ENCODE measurements at places on chromosomes 2 and 18.

GRCh38 chr18:22872900-22873537, 60.1 kb upstream of the RBBP8 start:
- DNase-seq: no peak

DNA sequence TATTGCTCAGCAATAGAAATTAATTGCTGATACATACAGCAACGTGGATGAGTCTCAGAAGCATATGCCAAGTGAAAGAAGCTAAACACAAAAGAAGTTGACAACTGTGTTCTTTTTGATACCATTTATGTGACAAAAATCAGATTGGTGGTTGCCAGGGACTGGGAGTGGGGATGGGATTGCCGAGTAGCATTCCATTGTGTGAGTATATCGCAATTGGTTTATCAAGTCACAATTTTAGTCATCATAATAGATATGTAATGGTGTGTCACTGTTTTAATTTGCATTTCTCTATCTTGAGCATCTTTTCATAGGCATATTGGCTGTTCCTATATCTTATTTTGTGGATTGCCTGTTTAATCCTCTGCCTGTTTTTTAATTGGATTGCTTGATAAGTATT, 20.9 kb downstream of the STRADB start:
- DNase-seq: no peak

GRCh38 chr2:48722391-48722790, 33.1 kb downstream of the LHCGR start:
- DNase-seq: no peak

- no peak for DNase-seq
Measured at GRCh38 chr2:23708771-23709170, 218.2 kb downstream of the ATAD2B start.

- DNase-seq: no peak
Measured at GRCh38 chr18:72878561-72878960, 10.8 kb upstream of the NETO1 start.

DNA sequence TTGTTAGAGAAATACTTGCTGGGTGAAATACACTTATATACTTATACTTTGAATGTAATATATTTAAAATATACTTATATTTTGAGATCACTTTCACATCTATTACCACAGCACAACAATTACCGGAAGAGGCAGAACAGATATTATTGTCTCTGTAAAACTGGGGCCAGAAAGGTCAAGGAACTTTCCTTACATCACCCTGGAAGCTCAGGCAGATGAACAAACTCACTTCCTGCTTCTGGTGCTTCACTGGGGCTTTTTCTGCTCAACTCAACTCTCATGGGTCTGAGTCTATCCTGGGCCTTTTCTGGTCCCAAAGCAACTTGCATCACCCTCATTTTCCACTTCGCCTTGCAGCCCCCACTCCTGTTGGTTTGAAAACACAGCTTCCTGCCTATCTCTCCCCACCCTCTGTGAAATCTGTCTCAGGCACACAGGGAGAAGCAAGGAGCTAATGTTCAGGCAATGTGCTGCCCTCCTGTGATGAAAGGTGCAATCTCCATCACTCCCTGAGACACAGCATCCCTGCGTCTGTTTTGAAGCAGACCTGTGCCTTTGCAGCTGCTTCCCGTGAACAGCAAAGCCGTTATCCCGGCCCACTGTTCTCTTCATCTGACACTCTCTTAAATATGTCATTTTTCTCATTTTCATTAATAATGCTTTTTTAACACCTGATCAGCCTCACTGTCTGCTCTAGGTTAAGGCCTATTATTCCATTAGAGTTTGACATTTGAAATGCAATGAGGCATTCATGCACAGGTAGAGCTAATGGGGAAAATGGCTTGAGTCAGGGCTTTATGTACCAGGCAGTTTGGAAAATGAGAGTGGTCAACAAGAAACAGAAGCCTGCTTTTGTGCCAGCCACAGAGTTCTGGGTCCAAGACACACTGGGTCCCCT, 251.9 kb upstream of the CHAC2 start:
- DNase-seq: no peak

DNA sequence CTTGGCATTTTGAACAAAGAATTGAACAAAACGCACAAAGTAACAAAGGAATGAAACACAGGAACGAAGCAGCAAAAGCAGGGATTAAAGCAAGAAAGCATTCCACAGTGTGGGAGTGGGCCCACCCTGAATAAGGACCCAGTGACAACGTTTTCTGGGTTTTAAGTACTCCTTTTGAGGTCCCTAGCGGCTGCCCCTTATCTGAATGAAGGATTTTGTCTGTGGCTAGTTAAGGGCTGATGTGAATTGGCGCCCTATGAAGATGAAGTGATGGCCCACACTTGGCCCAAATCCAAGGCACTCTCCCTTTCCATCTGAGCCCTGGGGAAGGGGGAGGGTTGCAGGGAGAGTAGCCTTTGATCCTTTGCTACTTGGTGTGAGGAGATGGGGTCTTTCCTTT, 7.8 kb upstream of the CCDC141 start:
- DNase-seq: no peak

DNA sequence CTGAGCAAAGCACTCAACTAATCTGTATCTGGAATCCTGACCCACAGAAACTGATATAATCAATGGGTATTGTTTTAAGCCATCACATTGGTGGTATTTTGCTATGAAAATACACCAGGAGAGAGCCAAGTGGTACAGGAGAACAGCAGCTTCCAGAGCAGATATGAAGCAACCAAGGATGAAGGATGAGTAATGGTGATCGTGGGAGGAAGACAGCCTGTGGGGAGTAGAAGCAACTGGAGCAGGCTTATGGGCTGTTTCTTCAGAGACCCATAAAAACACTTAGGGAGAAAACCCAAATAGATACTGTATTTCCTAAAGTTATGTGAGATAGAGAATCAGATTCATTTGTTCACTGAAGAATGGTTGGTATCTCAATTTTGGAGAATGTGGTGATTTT, 330.8 kb downstream of the NUP35 start:
- no peak for DNase-seq

- no peak for DNase-seq
Measured at GRCh38 chr2:231720987-231721966, 13.0 kb downstream of the PTMA start.

DNA sequence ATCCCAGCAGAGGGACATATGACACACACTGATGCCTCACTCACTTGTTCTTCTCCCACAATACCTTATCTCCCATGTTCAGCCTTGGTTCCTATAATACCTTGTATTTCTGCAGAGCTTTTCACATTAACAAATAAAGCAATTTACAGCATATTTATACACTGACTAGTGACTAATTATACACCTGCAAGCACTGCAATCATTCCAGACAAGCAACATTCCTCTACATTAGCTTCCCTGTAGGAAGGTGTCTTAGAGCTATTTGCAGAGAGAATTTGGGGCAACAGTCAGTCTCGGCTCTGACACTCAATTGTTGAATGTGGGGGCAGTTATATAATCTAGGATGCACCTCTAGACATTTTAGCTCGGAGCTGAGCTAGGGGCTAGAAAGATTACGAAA, 9.5 kb upstream of the INSIG2 start:
- no peak for DNase-seq

DNA sequence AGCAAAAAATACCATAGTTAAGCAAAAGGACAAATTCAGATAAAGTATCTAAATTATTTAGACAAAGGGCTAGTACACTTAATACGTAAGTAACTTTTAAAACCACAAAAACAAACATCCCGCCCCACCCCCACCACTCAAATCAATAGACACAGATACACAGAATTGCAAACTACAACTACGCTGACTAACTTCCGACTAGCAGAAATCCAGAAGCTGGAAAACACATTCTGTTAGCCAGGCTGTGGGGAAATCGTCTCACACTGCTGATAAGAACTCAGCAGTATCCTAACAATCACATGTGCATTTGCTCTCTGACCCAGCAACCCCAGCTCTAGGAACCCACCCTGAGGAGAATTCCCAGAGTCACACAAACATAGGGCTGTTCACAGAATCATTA, 16.6 kb downstream of the FAM168B start:
- no peak for DNase-seq

- no peak for DNase-seq
Measured at GRCh38 chr2:120567128-120567527, 168.5 kb upstream of the GLI2 start.

GRCh38 chr2:159281002-159281401, 5.5 kb downstream of the WDSUB1 start:
- peak; percentile 69 for DNase-seq

- DNase-seq: no peak
Measured at GRCh38 chr2:68317971-68318913, 1.5 kb downstream of the CNRIP1 start.

DNA sequence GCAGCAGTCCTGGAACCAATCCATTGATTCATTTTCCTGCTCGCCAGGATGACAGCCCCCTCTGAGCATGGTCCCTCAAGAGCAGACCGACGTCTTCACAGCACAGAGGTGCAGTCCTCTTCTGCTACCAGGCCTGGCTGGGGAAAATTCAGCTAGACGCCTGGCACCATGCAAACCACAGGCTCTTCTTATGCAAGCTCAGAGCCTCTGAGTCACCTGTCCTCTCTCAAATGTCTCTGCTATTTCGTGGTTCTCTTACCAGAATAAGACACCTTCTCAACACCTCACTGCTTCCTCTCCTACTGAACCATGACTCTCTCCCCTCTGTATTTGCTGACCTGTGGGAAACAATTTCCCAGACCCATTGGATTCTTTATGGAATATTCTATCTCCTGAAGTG, 79.8 kb upstream of the CYRIA start:
- DNase-seq: no peak

DNA sequence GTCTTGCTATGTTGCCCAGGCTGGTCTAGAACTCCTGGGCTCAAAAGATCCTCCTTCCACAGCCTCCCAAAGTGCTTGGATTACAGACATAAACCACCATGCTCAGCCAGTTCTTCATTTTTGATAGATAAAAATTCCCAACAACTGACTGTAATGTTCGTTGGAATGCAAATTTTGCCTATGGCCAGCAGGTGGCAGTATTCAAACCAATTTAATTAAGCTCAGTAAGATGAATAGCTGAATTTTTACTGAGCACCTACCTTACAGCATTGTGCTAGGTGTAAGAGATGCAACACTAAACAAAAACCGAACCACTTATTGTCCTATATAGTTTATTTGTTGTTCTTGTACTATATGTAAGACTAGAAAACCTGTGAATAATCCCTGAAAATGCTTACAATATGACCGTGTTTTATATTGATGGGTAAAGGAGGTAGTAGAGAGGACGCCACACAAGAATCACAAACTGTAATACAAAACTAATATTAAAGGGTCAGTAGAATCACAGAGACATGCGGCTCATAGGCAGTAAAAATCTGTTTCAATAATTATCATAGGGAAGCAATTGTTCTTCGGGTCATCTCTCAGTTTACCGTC, 8.2 kb upstream of the TMEM182 start:
- no peak for DNase-seq

DNA sequence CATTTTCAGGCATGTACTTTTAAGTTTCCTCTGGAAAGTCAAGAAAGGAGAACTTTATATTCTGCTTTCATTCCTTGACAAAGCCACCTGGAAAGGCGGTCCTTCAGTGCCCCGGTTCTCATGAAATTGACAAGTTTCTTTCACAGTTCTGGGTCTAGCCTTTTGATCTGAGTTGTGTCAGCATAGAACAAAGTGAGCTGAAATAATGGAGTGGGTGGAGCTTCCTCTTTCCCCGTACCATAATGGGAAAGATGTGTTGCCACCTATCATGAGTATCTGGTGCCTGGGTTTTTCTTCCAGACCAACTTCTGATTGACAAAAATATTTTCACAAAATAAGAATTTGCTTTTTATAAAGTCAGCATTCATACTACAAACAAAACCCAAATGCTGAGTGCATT, 49.3 kb downstream of the PTRHD1 start:
- DNase-seq: no peak

DNA sequence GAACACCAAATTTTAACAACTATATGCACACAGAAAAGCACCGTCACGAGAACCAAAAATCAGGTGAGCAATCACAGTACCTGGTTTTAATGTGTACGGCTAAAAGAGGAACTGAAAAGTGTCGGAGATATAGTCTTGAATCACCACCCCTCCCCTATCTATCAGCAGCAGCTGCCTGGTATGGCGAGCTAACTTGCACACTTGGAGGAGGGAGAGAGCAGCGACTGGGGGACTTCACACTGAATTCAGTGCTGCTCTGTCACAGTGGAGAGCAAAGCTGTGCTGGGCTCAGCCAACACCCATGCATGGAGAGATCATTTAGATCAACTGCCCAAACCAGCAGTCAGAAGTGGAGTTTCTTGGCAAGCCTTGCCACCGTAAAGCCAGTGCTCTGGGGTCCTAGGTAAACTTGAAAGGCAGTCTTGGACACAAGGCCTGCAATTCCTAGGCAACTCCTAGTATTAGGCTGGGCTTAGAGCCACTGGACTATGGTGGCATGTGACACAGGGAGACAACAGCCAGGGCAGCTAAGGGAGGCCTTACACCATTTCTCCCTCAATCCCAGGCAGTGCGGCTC, 89.2 kb upstream of the CD226 start:
- DNase-seq: no peak

Measured in NCI-H524 treated with DMSO at 0.1 percent for 48 hours (cell line).